Endothelial cell of umbilical vein (primary cell): ENCODE measurements at places on chromosomes 6 and 20.

DNA sequence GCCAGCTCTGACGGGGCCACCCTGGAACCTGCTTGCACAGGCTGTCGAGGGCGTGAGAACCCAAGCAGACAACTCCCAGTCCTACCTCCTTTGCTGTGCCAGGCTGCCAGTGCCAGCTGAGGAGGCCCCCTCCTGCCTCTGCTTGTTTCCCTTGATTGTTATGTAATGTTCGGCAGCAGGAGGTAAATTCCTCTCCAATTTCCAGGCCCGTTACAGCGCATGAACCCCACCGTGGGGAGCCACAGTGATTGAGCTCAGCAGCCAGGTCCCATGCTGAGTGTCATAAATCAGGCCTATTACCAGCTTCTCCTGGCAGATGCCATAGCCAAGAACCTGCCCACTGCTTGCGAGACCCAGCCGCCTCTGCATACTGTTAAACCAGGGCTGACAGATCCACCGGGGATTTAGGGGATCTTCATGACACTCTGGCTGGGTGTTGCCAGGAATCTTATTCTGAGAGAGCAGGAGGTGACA, 320.5 kb downstream of the DHX35 start:
- no peaks in the 10 kb centered on the region for H3K27me3 ChIP-seq
- no peaks in the 10 kb centered on the region for H3K4me1 ChIP-seq
- H3K4me3 ChIP-seq: no peak overlapping the region
- DNase-seq: no peak
- no peaks in the 10 kb centered on the region for H3K36me3 ChIP-seq

DNA sequence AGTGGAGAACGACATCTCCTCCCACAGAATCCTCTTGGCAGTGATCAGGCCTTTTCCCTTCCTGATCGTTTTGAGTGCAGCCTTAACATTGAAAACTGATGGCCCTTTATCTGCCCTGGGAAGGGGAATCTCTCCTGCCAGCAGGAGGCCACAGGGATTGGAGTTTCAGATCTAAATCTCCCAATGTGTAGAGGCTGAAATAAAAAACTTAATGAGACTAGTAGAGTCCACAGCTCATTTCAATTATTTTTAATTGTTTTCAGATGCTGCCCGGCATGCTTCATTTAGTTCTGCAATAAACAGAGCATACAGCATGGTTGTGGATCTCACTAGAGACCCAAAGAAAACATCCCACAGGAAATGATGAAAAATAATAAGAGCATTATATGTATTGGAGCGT, 662.2 kb upstream of the HS3ST5 start:
- no peak overlapping the region for H3K27ac ChIP-seq
- no peaks in the 10 kb centered on the region for H3K36me3 ChIP-seq
- H3K4me3 ChIP-seq: no peak overlapping the region

GRCh38 chr20:10109641-10110040, 74.9 kb downstream of the ANKEF1 start:
- no peaks in the 10 kb centered on the region for H3K27me3 ChIP-seq
- no peaks in the 10 kb centered on the region for H3K4me1 ChIP-seq
- H3K36me3 ChIP-seq: no peaks in the 10 kb centered on the region
- DNase-seq: no peak

- no peak overlapping the region for H3K27ac ChIP-seq
- H3K4me1 ChIP-seq: no peaks in the 10 kb centered on the region
- no peak for DNase-seq
- no peaks in the 10 kb centered on the region for H3K27me3 ChIP-seq
Observed at GRCh38 chr6:105443941-105444340, 41.1 kb upstream of the PREP start.

- DNase-seq: no peak
- H3K27me3 ChIP-seq: no peaks in the 10 kb centered on the region
- H3K4me1 ChIP-seq: no peaks in the 10 kb centered on the region
- no peak overlapping the region for H3K27ac ChIP-seq
- no peaks in the 10 kb centered on the region for H3K36me3 ChIP-seq
- no peak overlapping the region for H3K4me3 ChIP-seq
Observed at GRCh38 chr6:162245830-162246420, 481.6 kb downstream of the PRKN start.

DNA sequence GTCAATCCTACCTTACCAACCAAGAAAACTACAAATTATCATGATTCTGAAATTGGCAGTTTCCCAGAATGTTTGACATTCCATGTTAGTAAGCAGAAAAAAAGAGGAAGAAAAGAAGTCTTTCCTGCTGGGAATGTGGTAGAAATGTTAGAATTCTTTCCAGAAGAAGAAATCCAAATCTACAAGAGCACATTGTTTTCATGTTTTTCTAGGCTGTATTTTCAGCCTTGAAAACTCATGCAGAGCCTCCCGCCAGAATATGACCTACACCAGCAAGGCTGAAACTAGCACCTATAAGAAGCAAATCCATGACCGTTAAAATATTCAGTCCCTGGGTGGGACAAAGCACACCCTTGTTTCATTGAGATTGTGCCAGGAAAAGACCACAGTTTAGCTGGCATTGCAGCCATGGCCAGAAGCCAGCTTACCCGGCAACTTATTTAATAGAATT, 259.4 kb downstream of the GJA1 start:
- no peak overlapping the region for H3K4me3 ChIP-seq
- H3K27ac ChIP-seq: no peak overlapping the region
- H3K36me3 ChIP-seq: no peaks in the 10 kb centered on the region
- H3K27me3 ChIP-seq: no peaks in the 10 kb centered on the region

GRCh38 chr6:10901770-10902169, 14.9 kb downstream of the SYCP2L start:
- no peaks in the 10 kb centered on the region for H3K27me3 ChIP-seq
- H3K4me3 ChIP-seq: no peak overlapping the region
- no peak overlapping the region for H3K27ac ChIP-seq
- H3K36me3 ChIP-seq: no peaks in the 10 kb centered on the region
- no peak for DNase-seq

DNA sequence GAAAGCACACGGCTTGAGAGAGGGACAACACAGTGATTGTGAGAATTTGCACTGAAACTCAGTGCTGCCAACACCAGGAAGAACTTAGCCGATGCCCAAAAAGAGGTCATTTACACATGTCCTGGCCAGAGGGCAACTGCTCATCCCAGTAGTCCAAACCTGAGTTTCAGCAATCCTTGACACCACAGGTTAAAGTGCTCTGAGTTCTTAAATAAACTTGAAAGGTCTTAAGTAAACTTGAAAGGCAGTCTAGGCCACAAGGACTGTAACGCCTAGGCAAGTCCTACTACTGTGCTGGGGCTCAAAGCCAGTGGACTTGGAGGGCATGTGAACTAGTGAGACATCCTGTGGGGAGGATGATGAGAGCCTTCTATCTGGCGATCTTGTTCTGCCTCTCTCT, 14.1 kb downstream of the SNX14 start:
- peaks cover 20% of the 10 kb centered on the region for H3K4me1 ChIP-seq
- H3K36me3 ChIP-seq: no peaks in the 10 kb centered on the region
- no peak for DNase-seq
- H3K27me3 ChIP-seq: no peaks in the 10 kb centered on the region
- no peak overlapping the region for H3K4me3 ChIP-seq
- H3K27ac ChIP-seq: no peak overlapping the region

DNA sequence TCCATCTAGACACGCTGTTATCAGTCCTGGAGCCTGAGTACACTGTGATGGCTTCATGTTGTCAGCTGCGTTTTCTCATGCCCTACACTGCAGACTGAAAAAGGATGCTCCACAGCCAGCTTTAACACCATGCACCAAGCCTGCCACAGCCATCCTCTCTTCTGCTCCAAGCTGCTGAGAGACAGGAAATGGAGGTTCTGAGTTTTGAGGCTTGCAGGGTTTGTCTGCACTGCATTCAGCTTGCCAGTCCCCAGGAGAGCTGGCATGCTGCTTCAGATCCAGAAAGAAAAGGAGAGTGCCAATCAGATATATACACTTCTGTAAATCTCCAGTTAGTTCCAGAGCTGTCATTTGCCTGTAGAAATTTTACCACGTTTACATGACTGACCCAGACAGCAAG, 550.7 kb upstream of the FLRT3 start:
- no peaks in the 10 kb centered on the region for H3K27me3 ChIP-seq
- H3K4me3 ChIP-seq: no peak overlapping the region
- no peak for DNase-seq
- no peaks in the 10 kb centered on the region for H3K36me3 ChIP-seq
- peaks cover 7% of the 10 kb centered on the region for H3K4me1 ChIP-seq
- H3K27ac ChIP-seq: no peak overlapping the region

- H3K4me1 ChIP-seq: peaks cover 17% of the 10 kb centered on the region
- H3K27ac ChIP-seq: peak overlapping the region; percentile 29
- H3K4me3 ChIP-seq: peak overlapping the region; percentile 72
- DNase-seq: no peak
Observed at GRCh38 chr6:43013097-43013842, 476 bp downstream of the MEA1 start.

GRCh38 chr6:19842030-19842615, 5.0 kb downstream of the ID4 start:
- H3K4me3 ChIP-seq: no peak overlapping the region
- no peaks in the 10 kb centered on the region for H3K36me3 ChIP-seq
- H3K27ac ChIP-seq: no peak overlapping the region
- no peak for DNase-seq

DNA sequence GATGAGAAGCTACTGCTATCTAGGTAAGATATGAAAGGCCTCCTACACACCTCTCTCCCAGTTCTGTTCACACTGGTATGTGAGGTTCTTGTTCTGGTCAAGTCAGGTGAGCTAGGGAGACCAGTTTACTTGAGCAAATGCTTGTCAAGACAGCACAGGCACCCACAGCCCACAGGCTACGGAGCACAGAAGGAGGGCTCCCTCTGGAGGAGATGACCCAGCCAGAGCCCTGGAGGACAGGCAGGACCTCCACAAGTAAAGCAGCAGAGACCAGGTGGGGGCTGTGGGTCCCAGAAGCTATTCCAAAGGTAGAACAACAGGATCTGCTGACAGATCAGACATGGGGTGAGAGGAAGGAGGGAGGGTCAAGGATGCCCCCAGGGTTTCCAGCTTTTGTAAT, 13.2 kb downstream of the MMP24OS start:
- H3K4me1 ChIP-seq: peaks cover 3% of the 10 kb centered on the region
- no peaks in the 10 kb centered on the region for H3K27me3 ChIP-seq
- peak; percentile 44 for DNase-seq
- H3K36me3 ChIP-seq: no peaks in the 10 kb centered on the region
- H3K27ac ChIP-seq: no peak overlapping the region

GRCh38 chr6:4907602-4908001, 96.2 kb downstream of the RPP40 start:
- H3K27me3 ChIP-seq: no peaks in the 10 kb centered on the region
- DNase-seq: no peak
- H3K4me3 ChIP-seq: no peak overlapping the region
- H3K4me1 ChIP-seq: no peaks in the 10 kb centered on the region
- no peaks in the 10 kb centered on the region for H3K36me3 ChIP-seq

DNA sequence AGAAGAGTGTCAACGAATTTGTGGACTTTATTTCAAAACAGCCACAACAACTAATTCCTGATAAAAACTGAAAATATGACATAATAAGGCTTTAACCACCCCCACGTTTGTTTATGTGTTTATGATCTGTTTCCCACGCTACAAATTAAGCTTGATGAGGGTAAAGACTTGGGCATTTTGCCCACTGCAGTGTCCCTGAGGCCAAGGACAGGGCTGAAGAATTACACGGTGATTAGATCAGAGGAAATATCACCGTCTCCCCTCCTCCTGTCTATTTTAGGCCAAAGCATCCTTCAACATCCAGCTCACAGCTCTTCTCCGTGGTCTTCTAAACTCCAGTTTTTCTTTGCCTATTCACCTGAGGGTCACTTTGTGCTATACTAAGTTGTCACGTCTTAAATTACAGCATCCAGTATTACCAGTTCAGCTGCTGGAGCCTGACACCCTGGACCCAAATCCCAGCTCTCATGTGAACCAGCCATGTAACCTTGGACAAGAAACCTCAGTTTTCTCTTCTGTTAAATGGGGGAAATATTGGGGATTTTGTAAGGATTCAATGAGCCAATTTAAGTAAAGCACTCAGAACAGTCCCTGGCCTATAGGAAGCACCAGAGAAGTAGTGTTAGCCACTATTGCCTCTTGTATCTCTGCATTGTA, 15.2 kb upstream of the ARFGEF2 start:
- no peaks in the 10 kb centered on the region for H3K36me3 ChIP-seq
- DNase-seq: no peak
- H3K27me3 ChIP-seq: no peaks in the 10 kb centered on the region
- no peak overlapping the region for H3K27ac ChIP-seq

DNA sequence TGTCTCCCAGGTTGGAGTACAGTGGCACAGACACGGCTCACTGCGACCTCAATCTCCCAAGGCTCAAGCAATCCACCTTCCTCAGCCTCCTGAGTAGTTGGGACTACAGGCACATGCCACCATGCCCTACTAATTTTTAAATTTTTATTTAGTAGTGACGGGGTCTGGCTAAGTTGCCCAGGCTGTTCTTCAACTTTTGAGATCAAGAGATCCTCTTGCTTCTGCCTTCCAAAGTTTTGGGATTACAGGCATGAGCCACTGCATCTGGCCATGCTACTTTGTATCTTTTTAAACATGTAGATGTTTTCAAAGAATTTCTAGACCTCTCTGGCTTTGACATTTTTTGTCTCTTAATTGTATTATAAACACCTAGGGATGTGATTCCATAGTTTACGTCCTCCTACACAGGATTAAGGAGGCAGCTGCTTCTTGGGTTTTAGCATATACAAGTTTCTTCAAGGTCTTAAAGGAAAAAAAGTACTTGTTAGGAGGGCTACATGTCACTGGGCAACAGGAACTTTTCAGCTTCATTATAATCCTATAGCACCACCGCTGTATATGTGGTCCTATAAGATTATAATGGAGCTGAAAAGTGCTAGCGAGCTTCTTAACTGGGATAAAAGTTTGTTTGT, 1.3 kb downstream of the ADAT2 start:
- no peaks in the 10 kb centered on the region for H3K36me3 ChIP-seq
- no peak for DNase-seq
- H3K27ac ChIP-seq: peak overlapping the region; percentile 65
- no peaks in the 10 kb centered on the region for H3K27me3 ChIP-seq
